ENCODE measurements at places on chromosomes 2 and 18.

- DNase-seq = no peak
These were observed 491 bp downstream of the L3MBTL4 start for GRCh38 chr18:6414118-6414722.

DNA sequence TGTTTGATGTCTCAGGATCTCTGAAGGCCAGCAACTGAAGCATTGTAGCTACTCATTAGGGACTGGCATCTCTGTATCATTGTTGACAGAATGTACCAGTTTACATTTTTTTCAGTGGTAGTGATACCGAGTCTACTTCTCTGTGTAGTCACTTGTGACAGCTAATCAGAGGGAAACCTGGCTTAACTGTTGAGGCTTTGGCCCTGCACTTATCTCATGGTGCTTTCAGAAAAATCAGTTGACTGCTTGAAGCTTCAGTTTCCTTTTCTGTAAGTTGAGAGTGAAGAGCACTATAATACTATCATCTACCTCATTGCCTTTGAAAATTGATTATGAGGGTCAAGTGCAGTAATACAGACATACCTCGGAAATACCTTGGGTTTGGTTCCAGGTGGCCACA lies 90.0 kb downstream of the COMMD1 start:
- DNase-seq = no peak

- no peak for DNase-seq
These were observed 17.6 kb downstream of the NEB start for GRCh38 chr2:151716721-151717120.

DNA sequence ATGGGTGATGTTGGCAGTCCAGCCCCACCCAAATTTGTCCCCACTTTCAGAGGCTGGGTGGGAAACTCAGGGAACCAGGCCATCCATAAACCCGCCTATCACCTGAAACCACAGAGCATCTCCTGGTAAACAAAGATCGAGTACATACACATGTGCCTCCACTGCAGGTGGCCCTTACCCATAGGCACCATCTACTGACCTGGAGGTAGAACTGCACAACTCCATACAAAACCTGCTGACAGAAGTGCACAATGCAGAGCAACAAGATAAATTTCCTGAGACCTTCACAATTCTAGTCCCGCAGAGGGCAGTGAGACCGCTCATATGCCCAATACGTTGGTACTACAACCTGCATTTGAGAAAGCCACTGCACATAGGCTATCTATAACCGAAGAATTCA lies 856.3 kb downstream of the SUCLG1 start:
- no peak for DNase-seq

DNA sequence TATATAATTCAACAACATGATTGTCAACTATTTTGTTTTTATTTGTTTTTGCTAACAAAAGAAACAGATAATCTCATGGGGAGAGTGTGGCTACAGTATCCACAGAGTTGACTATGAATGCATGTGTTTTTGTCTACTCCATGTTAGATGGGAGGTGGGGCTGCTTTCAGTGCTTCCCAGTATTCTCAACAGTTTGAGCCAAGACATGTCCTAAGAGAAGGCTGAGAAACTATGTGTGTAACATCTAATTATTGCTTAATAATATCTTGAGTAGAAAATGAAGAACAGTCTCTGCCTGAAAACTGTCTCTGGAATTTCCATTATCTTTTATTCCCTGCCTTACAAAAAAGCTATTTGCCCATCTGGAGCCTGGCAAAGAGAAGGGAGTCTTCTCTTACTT lies 178.8 kb upstream of the MMADHC start:
- DNase-seq = no peak

DNA sequence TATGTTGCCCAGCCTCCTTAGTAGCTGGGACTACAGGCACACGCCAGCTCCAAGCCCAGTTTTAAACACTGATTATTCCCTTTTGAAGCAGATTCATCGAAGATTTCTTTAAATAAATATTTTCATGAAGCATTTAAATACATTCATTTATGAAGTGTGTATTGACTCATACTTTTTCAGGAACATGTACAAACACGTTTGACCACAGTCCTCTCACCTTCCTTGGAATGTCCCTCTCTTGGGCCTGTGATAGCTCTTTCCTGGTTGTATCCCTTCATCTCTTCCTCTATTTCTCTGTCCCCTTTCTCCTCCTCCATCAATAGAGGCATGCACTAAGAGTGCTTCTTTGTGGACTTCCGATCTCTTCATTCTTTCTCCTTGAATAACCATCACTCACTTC lies 2.5 kb downstream of the PSTPIP2 start:
- no peak for DNase-seq

DNA sequence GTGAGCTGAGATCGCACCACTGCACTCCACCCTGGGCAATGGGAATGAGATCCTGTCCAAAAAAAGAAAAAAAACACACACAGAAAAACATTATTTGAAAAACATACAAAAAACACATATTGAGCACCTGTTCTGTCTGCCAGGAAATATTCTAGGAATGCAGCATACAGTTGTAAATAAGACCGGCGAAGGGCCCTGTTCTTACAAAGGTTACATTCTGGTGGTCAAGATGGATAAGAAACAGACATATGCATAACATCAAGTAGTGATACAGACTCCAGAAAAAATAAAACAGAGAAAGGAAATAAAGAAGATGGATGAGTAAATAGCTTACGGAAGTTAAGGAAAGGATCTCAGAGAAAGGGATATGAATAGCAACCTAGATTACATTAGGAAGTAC lies 159.8 kb downstream of the GALNT3 start:
- no peak for DNase-seq

DNA sequence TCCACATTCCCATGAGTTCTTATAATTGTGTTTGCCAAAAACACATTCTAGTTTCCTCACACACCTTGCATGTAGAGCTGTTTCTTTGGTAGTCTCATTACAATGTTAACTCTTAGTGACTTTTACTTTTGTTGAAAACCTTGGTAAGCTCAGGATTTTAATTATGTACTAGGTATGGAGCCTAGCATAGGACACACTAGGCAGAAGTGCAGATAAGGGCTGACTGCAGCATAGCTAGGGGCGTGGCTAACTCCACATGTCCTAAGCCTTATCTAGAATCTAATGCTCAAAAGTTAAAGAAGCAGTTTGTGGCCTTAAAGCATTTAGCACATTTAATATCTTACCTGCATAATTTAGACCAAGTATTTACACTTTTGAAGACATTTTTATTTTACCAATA lies 153.7 kb upstream of the FBXO11 start:
- no peak for DNase-seq

DNA sequence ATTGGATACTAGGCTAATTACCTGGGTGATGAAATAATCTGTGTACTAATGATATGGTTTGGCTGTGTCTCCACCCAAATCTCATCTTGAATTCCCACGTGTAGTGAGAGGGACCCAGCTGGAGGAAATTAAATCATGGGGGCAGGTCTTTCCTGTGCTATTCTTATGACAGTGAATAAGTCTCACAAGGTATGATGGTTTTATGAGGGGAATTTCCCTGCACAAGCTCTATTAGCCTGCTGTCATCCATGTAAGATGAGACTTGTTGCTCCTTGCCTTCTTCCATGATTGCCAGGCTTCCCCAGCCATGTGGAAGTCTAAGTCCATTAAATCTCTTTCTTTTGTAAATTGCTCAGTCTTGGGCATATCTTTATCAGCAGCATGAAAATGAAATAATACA lies 394.1 kb upstream of the SYT4 start:
- DNase-seq = no peak

- no peak for DNase-seq
These were observed 230.0 kb downstream of the NCKAP5 start for GRCh38 chr2:133338224-133338623.

DNA sequence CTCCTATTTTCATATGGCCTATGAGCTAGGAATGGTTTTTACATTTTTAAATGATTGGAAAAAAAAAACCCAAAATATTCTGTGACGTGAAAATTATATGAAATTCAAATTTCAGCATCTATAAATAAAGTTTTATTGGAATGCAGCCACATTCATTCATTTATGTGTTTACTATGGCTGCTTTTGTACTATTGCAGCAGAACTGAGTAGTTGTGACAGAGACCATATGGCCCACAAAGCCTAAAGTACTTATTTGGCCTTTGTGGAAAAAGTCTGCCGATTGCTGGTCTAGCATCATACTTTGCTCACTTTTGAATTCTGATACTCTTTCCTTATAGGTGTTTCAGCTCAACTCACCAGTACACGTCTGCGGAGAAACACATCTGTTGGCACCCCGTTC lies 39.0 kb downstream of the MYO3B start:
- DNase-seq = no peak

DNA sequence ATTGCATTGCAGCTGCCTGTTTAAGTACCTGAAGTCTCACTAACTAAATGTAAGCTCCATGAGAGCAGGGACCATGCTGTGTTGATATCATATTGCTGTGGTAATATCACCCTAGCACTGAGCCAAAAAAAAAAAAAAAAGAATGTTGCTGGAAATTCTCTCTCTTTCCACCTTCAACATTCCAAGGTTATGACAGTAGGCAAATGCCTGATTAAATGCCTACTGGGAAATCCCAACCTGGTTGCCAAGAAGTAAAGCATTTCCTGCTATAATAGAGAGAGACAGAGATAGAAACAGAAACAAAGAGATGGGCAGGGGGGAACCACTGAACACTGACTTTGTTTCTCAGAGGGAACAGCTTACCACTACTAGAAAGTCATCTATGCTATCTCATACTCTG lies 1604.2 kb downstream of the LRP1B start:
- no peak for DNase-seq

DNA sequence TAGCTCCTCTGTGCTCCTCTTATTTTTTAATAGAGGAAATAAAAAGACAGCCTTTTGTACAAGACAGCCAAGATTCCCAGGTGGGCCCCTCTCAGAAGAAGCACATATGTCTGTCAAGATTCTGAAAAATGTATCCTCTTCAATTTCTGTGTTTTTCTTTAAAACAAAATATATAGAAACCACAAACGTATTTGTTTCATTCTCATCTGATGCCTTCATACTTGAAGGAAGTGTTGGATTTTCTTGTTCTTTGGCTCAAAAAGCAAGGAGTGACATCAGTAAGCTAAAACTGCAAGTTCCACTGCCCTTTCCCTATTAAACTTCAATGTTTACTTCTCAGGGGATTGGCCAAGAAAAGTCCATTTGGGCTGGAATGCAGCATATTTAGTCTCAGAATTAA lies 193.8 kb upstream of the OSR1 start:
- no peak for DNase-seq

DNA sequence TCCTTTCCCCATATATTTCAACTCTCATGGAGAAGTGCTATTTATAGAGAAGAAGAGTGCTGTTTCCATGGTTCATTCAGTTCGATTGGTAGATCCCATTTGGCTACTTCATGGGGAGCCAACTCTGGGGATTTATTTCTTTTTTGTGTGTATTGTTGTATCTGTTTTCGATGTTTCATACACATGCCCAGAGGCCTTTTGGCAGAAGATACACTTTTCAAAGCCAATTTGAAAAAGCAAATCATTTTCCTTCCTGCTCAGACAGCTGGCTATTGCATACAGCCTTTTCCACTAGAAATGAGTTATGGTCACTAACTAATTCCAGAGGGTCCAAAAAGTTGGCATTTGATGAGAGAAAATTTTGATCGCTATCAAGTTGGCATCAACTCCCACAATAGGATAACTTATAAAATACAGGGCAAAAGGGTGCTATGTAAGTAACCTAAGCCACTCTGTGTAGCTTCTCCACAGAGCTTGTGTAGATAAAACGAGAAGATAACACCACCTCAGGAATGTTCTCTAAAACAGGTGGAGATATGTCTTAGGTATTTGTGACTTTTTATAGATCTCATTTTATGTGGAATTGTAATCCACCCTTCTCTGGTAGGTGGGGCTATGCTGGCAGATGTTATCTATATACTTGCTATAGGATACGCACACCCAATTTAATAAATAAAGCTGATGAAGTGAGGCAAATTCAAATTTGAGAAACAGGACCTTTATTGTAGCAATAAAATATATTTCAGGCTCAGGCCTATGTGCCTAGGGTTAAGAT lies 798.5 kb downstream of the SATB2 start:
- DNase-seq = no peak

- DNase-seq = no peak
These were observed 17.3 kb downstream of the C2orf42 start for GRCh38 chr2:70173520-70173919.

DNA sequence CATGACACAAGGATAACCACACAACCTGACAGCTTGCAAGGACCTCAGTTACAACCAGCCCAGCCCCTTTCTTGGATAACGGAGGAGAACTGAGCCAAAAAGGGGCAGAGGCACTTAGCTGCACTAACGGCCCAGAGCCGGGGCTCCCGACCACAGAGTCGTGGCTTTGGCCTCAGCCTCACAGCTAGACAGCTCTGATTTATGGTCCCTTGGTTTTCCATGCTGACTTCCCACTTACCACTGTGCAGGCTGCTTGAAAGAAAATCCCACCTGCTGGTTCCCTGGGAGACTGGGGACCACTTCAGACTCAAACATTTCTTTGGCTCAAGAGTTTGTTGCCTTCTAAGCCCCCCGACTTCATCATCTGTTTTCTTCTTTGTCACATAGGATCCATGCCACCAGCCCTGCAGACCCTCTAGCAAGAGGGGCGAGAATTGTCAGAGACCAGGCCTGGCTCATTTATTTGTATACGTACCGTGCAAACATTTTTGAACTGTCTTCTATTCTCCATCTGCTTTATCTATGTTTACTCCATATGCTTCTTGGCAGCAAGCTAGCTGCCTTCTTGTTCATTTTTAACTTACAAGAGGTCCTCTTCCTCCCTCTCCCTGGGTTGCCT lies 352.6 kb upstream of the MYT1L start:
- DNase-seq = no peak

GRCh38 chr2:175804122-175804521 lies 197.9 kb downstream of the LNPK start:
- DNase-seq = no peak

GRCh38 chr2:96669539-96670215 lies 27.1 kb downstream of the FER1L5 start:
- DNase-seq = no peak
